ENCODE measurements at places on chromosomes 12 and 14. TPM values are rescaled to one million over a fixed set of nuclear protein-coding genes. Genes with fewer than 3 reads are reported as not detected.

The TCL1A gene
- total RNA-seq: not detected

The TTC6 gene
- 0.17 TPM for total RNA-seq

The NANOG gene
- total RNA-seq: not detected

The CABP1 gene
- total RNA-seq: under 0.01 TPM

The SYNDIG1L gene
- total RNA-seq: not detected

DNA sequence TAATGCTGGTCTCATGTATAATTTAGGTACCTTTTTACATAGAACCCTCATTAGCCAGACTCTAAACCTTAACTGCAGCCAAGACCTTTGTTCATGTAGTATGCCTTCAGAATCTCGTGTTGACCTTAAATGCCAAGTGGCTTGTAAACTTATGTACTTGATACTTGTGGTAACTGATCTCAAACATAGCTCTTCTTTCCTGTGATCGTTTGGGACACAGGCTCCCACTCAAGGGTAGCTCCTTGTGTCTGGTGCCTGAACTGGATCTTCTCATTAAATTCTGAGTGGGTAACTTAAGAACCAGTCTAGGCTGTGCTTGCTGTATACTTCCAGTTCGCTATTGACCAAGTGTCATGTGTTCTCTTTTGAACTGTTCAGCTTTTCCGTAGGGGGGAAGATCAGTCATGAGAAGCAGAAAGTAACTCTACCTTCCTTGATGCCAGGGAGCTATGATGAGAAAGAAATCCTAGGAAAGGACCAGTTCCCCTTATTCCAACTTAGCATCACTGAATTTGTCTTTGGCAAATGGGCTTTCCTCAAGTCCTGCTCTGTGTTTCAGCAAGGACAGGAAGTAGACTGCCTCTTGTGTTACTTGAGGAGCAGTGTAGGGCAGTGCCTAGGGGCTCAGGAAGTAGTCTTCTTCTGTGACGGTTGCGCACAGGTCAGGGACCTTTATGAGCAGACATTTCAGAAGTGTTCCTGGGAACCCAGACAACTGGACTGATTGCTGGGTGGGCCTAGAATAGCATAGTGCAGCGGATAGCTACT lies 2.5 kb downstream of the LGALS3 start:
- DNase-seq: no peak

DNA sequence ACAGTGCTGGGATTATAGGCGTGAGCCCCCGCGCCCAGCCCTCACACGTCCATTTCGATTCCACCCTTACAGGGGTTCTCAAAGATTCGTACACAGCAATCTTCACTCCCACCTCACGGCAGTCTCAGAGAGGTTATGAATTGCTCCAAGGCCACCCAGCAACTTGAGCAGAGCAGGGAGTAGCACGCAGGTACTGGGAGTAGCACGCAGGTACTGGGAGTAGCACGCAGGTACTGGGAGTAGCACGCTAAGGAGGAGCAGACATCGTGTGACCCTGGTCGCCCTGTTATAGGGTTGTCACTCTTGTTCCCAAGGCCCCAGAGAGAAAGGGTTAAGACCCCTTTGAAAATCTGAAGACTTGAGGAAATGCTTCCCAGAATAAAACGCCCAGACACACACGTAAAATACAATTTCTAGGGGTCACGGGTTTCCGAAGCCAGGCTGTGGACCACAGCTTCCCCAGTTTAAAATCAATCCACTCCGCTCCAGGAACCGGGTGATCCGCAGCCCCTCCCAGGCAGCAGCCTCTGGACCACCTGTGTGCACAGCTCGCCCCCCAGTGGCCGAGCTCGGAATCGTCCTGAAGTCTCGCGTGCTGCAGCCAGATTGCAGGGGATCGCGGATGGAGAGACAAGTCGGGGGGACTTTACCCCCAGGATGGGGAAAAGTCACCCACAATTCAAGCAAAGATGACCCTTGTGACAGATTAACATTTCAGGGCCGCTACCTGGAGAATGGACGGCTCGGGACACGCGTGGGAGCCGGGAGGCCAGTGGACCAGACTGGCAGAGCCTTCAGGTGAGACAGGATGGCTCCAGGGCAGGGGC lies 92.0 kb downstream of the SCARB1 start:
- DNase-seq: peak; percentile 66

DNA sequence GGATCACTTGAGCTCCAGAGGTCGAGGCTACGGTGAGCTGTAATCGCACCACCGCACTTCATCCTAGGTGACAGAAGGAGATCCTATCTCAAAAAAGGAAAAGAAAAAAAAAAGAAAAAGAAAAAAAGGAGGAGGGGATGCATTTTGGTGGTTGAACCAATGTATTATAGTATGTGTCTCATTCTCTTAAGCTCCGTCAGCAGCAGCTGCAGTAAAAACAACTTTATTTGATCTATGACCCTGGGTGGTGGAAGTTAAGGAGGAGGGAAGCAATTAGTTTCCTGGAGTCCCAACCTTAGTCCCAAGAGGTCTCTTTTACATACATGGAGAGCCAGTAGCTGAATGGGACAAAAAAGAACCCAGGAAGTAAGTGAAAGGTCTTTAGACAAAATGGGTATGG lies 26.8 kb upstream of the APOF start:
- DNase-seq: no peak

DNA sequence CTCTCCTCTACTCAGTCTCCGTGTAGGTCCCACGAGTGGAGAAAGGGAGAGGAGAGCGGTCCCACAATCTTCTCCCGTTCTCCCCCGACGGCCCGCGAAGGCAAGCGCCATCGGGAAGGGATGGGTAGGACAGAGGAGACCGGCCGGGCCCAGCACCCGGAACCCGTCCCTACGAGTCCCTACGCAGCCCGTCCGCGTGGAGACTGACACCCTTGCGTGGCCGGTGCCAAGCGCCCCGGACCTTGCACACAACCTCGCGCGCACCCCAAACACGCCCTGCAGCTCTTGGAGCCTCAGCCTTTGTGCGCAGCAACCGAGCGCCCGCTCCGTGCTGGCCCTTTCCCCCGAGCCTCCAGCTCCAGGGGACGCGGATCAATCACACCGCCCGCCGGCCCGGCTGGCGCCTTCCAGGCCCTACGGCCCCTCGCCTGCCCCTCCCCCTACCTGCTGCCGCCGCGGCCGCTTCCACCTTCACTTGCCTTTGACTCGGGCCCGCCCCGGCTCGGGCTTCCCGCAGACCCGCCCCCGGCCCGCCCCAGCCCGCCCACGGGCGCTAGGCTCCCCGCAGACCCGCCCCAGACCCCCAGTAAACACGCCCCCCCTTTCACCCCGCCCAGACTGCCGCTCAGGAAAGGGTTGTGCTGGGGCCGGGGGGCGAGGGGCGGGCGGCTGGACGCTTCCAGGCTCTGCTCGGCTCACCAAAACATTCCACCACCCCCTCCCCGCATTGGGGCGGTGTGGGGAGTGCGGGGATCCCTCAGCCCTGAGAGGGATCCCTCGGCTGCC lies at the start of gene NDRG2:
Gene NDRG2 (minus strand): TSS at position 477 of the 786 bp plus-strand sequence. CDS start 1,746 bp downstream, outside the sequence.
- no peak for DNase-seq

DNA sequence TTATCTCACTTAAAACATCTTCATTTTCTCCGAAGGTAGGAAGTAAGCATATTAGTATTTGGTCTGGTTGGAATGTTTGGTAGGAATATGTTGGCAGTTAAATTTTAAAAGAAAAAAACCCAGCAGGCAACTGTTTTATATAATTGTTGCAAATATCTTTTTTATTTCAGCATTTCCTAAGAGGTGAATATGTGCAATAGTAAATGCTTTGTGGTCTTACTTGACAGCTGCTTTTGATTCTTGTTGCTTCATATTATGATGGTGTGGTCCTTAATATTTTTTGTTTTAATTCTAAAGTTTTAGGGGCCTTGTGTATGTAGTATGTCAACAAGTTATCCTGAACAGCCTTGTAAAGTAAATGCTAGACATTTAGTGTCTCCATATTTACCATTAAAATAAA lies 6.3 kb downstream of the TRAFD1 start:
- DNase-seq: no peak

- DNase-seq: no peak
Measured at GRCh38 chr14:75452324-75452723, 24.5 kb downstream of the JDP2 start.

- no peak for DNase-seq
Measured at GRCh38 chr12:64825143-64826021, 935 bp downstream of the TBC1D30 start.

- no peak for DNase-seq
Measured at GRCh38 chr12:18620986-18621385, 116.8 kb downstream of the PLCZ1 start.

DNA sequence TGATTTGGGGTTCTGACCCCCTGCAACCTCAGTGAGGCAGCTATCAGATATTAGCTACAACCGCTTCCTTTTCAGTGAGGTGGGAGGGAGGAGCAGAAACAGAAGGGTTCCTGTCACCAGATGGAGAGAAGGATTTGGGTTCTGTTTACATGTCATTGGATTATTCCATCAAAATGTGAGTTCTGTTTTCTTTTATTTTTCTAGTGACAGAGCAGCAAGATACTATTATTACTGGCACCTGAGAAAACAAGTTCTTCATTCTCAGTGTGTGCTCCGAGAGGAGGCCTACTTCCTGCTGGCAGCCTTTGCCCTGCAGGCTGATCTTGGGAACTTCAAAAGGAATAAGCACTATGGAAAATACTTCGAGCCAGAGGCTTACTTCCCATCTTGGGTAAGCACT lies 52.8 kb downstream of the FRMD6 start:
- no peak for DNase-seq

- DNase-seq: peak; percentile 34
Measured at GRCh38 chr14:22594156-22594716, 3.9 kb upstream of the ABHD4 start.

DNA sequence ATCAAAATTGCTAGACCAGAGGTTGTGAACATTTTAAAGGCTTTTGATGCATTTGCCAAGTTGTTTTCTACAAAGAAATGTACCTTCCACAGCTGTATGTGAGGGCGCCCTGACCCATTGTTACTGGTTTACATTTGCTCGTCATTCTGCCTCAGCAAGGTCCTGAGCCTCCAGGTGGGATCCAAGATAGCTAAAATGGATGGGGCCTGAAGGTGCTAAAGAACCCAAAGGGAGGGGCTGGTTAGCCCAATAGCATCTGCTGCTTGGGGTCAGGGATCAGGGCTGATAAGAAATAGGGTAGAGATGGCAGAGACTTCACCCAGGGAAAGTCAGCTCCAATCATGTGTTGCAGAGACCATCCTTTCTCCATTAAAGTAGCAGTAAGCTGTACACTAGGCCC lies 43.1 kb downstream of the GALNT16 start:
- no peak for DNase-seq

DNA sequence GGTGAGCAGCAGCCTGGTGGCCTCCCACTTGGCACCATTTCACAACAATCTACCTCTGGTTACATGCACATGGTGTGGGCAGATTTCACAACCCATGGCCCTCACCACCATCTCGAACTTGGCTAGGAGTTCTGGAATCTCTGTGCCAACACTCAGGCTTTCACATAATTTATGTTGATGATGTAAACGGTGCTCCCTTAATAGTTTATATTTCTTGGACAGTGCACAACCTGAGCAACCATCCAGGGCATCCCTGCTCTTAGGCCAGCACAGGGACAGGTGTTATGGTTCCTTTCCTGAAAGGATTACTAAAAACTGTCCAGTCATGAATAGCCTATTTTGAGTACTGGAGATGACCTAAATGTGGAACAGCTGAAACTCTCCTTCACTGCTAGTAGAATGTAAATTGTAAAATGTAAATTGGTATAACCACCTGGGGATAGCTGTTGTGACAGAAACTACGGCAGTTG lies 28.6 kb downstream of the ABCB9 start:
- DNase-seq: no peak

DNA sequence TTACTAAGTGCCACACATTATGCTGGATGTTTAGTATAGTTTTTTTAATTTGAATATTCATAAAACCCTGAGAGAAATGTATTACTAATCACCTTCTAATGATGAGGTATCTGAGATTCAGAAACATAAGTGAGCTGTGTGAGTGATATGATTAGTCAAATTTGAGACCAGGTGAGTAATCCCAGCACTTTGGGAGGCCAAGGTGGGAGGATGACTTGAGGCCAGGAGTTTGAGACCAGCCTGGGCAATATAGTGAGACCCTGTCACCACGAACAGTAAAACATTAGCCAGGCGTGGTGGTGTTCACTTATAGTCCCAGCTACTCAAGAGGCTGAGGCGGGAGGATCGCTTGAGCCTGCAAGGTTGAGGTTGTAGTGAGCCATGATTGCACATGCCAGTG lies 438.4 kb downstream of the RAD51B start:
- DNase-seq: no peak

- no peak for DNase-seq
Measured at GRCh38 chr14:34723867-34724266, 9.5 kb upstream of the CFL2 start.

GRCh38 chr14:78197051-78197450 lies 26.9 kb downstream of the NRXN3 start:
- DNase-seq: no peak

GRCh38 chr12:79959484-79959883 lies 24.6 kb upstream of the PPP1R12A start:
- peak; percentile 20 for DNase-seq

GRCh38 chr14:30330445-30330844 lies 228.5 kb upstream of the G2E3 start:
- DNase-seq: no peak

GRCh38 chr12:69991690-69992288 lies 166.8 kb downstream of the MYRFL start:
- no peak for DNase-seq

DNA sequence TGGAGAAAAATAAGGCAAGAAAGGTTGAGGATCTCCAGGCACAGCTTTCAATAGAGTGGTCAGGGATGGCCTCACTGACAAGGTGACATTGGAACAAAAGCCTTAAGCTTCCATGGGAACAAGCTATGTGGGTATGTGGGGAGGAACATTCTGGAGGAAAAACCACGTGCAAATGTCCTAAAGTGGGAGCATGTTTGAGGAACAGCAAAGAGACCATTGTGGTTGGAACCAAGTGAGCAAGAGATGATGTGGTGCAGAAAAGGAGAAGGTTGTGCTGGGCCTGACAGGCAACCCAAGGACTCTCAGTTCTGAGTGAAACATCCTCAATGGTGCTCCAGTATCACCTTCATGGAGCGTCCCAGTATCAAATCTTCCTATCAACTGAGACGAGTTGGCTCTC lies 184.0 kb downstream of the CAND1 start:
- no peak for DNase-seq

DNA sequence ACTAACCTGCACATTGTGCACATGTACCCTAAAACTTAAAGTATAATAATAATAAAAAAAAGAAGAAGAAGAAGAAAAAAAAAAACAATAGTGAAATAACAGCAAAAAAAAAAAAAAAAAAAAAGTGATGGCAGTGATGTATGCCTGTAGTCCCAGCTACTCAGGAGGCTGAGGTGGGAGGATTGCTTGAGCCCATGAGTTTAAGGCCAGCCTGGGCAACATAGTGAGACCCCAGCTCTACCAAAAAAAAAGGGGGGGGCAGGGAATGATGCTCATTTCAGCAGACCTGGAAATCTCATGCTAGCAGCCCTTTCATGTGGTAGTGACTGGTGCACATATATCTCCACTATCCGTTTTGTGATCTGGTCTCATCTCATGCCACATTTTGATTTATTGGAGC lies 20.8 kb downstream of the TRAFD1 start:
- DNase-seq: no peak

- no peak for DNase-seq
Measured at GRCh38 chr12:9856151-9856550, 13.0 kb downstream of the CLEC2B start.
